ENCODE measurements at places on chromosomes 7 and 10.

DNA sequence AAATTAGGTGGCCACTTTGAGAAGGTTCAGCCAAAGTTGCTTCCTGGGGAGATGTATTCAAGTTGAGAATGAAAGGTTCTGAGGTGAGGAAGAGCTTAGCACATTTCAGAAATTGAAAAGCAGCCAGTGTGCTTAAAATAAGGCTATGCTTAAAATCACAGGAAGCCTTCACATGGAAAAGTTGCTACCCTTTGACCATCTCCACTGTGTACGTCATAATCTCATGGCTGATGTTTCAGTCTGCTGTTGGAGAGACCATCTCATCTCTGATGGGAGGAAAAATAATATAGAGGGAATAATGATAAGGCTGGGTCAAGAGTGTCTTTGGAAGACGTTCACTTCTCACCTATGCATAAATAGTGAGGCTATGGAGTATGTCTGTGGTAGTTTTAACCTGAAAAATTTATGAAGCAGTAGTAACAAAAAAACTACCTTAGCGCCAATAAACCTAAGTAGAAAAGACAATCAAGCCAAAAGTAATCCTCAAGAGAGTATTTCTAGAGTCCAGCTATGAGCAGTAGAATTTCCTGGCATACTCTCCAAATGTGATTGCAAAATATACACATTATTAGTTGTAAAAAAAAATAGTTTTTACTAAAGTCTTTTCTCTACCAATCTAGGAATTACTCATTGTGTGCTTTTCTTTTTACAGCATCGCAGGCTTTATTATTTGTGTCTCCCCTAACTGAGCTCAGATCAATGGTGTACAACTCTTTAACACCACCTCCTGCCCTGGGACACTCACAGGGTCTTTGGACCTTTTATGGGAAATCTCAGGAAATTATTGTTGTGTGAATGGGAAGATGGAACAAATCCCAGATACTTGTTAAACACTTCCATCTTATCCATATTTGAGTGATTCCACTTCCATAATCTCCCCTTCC lies 435.2 kb upstream of the LRGUK start:
- DNase-seq, result no peak

DNA sequence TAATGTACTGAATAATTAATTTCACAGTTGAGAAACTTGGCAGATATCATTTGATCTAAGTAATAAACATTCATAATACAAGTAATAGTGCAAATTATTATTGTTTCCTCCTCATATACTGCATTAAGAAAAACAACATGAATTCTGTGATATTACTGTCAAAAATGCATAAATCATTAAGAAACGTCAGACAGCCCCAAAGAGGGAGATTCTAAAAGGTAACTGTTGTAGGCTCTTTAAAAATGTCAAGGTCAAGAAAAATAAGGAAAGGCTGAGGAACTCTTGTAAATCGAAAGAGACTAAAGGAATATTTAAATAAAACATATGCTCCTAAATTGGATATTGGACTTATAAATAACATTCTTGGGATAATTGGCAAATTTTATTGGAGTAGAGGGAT lies 67.9 kb downstream of the CABCOCO1 start:
- DNase-seq, result no peak

GRCh38 chr10:1253523-1254353 lies 197.6 kb downstream of the WDR37 start:
- no peak for DNase-seq

- DNase-seq, result no peak
Measured at GRCh38 chr7:28237363-28237762, 56.8 kb upstream of the JAZF1 start.

GRCh38 chr10:61404751-61405150 lies 48.4 kb downstream of the TMEM26 start:
- DNase-seq, result no peak

GRCh38 chr10:118939211-118940007 lies 90.1 kb upstream of the NANOS1 start:
- DNase-seq, result no peak

DNA sequence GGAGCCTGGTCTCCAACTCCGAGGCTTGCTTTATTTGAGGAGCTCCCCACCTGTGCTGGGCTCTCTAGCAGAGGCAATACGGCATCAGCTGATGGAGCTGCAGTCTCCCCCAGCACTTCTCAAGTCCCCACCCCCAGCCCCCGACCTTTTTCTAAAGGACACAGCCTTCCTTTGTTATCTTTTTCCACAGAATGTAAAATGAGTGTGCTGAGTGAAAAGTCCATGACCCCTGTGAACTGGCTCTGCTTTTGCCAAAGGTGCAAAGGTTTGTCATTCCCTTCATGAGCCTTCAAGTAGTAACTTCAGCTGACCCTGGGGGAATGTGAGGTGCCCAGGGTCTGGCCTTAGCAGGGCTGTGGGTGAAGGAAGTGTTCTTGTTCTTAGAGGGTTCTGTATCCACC lies 25.5 kb downstream of the LRRC4 start:
- no peak for DNase-seq

- no peak for DNase-seq
Measured at GRCh38 chr10:72470666-72471065, 115.9 kb upstream of the DNAJB12 start.

- no peak for DNase-seq
Measured at GRCh38 chr7:47763063-47763974, 181.4 kb upstream of the TNS3 start.

DNA sequence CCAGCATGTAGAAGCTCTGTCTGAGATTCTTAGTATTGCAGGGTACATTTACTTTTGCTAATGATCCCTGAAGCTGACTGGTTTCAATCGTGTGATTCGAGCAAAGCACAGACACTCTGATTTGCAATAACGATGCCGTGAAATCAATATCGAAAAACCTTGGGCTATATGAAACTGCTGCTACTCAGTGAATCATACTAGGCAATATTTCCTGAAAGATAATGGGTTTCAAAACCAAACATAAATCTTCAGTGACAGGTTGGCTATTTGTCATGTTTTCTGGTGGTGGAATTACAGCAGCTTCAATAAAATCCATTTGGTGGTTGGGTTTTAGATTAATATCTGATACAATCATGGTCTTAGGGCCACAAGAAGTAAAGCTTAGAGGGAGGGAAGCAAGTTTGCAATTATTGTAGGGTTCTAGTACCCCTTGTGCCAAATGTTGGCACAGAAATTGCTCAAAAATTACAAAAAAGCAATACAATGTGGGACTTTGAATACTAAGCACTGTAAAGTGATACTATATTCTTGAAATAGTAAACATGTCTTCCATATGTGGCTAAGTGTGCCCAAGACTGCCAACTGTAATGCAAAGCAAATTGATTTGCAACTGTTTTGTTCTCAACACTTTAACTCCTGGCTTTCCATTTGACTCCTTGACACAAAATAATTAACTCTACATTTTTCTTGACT lies 112.4 kb upstream of the JAZF1 start:
- DNase-seq, result no peak

- no peak for DNase-seq
Measured at GRCh38 chr10:66882271-66882670, 43.6 kb upstream of the LRRTM3 start.

DNA sequence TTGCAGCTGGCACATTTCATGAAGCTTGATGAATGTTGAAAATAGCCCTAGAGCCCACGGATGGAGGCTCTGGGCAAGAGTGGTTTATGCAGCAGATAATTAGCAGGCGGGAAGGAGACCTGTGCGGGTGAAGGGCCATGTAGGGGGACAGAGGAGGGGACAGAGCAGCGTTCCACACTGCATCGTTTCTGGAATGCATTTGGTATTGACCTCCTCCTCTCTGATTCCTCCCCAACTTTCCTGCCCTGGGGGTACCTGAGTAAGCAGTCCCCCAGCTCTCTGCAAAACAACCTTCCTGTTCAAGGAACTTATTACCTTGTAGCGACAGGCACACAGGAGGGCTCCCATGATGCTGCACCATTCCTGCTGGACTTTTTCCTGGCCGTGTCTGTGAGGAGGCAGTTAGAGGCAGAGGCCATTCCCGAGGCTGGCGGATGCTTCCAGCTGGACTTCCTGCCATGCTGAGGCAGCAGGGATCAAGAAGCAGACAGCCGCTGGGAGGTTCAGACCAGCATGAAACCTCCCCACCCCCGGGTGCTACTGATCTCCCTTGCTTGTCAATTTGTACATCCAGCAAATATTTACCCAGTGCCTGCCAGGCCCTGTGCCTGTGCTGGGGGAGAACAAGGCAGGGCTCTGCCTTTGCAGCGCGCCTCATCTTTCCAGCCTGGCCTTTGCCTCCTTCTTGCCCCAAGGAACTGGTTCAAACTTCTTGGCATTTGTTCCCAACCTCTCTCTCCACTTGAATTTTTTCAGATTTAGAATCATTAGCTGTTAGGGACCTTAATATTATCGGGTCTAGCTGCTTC lies 28.7 kb downstream of the SLC29A3 start:
- no peak for DNase-seq

GRCh38 chr7:75914655-75915415 lies at the start of gene POR:
POR (plus strand) TSS chr7:75915155; CDS start chr7:75954002, 38,847 bp downstream.
- peak; percentile 97 for DNase-seq

- no peak for DNase-seq
Measured at GRCh38 chr10:119090968-119091367, 10.4 kb upstream of the EIF3A start.

- DNase-seq, result no peak
Measured at GRCh38 chr10:91545838-91546237, 87.0 kb downstream of the PPP1R3C start.

GRCh38 chr10:6396652-6397051 lies 183.4 kb downstream of the PRKCQ start:
- no peak for DNase-seq

DNA sequence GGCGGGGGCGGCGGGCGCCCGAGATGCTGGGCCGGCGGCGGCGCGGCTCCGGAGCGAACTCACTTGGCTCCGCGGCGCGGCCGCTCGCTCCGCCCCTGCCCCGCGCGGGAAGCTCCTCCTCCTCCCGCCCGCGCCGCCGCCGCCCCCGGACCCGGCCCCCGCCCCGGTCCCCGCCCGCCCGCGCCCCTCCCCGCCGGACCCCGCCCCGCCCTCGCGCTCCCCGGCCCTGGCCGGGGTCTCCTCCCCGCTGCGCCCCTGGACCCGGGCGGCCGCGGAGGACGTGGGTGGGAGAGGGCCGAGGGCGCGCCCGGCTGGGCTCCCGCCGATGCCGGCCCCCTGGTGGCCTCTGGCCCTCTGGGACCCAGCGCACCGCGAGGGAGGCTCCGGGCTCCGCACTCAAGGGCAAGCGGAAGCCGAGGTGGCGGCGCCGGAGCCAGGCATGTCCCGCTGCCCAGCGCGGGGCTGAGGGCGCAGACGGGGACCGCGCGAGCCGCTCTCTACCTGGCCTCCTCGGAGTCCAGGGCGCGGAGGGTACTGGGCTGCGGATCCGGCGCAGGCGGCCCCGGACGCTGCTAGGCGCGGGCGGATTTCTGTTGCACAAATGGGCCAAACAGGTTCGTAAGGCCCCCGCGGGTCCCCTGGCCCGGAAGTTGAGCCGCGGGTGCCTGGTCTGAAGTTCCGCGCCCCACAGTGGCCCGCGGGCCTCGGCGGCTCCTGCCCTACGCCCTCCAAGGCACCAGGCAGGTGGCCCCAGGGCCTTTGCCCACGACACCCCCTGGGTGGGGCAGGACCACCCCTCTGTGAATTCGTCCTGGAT lies at the start of gene TCERG1L:
TCERG1L (minus strand) TSS at position 61 of the 817 bp plus-strand sequence. CDS start 86 bp downstream, outside the sequence.
- no peak for DNase-seq

- DNase-seq, result no peak
Measured at GRCh38 chr7:155255621-155256020, 42.1 kb upstream of the INSIG1 start.
